ENCODE measurements at places on chromosomes 16 and 17. TPM values are rescaled to one million over a fixed set of nuclear protein-coding genes. Genes with fewer than 3 reads are reported as not detected.

Gene ZACN
- not detected for total RNA-seq

Gene NEUROD2
- total RNA-seq, result not detected

Gene CUEDC1
- total RNA-seq, result 7.4 TPM

Gene CCL3
- total RNA-seq, result not detected

Gene MT4
- total RNA-seq, result not detected
